ENCODE measurements at places on chromosomes 11 and 22. TPM values are rescaled to one million over a fixed set of nuclear protein-coding genes. Genes with fewer than 3 reads are reported as not detected.

Gene KRTAP5-9
- not detected for total RNA-seq

Gene CNGA4
- not detected for total RNA-seq

GRCh38 chr22:36858966-36859365, 1.8 kb upstream of the NCF4 start:
- DNase-seq: no peak

DNA sequence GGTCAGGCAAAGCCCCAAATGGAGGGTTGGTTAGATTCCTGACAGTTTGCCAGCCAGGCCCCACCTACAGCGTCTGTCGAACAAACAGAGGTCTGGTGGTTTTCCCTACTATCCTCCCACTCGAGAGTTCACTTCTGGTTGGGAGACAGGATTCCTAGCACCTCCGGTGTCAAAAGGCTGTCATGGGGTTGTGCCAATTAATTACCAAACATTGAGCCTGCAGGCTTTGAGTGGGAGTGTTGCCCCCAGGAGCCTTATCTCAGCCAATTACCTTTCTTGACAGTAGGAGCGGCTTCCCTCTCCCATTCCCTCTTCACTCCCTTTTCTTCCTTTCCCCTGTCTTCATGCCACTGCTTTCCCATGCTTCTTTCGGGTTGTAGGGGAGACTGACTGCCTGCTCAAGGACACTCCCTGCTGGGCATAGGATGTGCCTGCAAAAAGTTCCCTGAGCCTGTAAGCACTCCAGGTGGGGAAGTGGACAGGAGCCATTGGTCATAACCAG, 4.7 kb upstream of the TTC36 start:
- peak; percentile 47 for DNase-seq

Gene NRGN
- 21.2 TPM for total RNA-seq

DNA sequence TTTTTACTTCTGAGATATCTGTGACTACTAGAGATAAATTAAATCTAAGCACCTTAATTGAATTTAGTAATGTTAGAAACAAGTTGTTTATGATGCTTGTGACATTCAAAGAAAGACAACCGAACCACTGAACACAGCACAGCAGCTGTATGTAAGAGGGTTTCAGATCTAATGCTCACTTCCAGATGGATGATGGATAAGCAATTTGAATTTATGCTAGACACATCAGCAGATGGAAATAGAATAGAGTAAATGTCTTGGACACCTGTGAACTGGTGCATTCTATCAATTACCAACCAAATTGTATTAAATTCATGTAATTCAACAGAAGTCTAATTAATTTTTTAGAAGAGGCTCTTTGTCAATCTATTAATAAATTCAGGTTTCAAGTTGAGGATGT, 306.3 kb downstream of the CNTN5 start:
- DNase-seq: no peak

Gene C11orf91
- total RNA-seq: not detected

DNA sequence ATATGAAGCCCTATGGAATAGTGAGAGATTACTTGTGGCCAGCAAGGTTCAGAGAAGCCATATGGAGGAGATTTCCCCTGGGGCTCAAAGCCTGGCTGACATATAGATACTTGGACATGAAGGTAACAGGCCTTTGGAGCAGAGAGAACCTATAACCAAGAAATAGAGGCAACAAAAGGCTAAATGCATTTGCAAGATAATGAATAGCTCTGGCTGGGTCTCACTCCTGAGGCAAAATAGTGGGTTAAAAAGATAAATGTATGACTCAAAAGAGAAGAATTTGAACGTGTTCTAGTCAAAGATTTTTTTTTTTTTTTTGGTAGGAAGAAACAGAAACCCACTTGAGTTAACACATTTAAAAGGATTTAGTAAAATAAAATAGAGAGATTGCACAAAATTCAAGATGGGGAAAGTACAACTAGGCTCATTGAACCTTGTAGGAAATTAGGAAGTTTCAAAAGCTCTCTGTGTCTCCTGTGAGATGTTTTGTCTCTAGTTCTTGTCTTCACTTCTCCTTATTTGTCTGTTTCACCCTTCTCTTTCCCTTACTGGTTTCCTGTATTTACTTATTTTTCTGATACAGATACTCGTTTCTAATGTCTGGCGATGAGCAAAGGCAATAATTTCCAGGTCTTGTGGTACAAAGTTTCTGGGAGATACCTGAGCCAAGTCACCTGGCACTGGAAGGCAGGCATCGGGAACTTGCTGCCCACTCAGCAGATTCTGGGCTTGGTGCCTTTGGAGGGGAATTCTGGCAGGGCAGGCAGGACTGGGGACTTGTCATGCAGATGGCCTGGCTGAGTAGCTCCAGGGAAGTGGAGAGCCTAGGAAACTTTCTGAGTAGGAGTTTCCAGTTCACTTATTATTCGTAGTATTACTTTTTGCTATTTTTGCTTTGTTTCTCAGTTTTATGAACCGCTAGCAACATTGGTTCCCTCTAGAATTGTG, 49.2 kb upstream of the SESN3 start:
- DNase-seq: no peak

Gene MAPK1
- 49.9 TPM for total RNA-seq

DNA sequence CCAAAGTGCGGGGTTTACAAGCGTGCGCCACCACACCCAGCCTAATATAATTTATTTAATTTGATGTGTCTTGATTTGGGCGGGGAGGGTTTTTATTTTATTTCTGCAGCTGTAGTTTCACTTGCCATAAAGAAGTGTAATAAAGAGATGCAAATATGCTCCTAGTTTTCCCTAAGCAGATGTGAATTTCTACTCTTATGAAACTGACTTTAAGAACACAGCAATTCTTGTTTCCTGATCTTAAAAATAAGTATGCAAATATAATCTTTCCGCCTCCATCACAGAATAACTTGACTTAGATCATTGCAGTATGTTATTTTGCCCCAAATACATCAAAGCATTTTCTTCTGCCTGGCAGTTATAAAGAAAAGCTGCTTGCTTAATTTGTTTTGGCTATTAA, 4.4 kb downstream of the SPCS2 start:
- no peak for DNase-seq

Gene XRRA1
- total RNA-seq: 10.0 TPM

Gene C22orf42
- not detected for total RNA-seq

- DNase-seq: no peak
These were observed 27.1 kb upstream of the TOP3B start for GRCh38 chr22:22009661-22010060.

GRCh38 chr11:61814958-61815789, 1.6 kb downstream of the FADS1 start:
- peak; percentile 97 for DNase-seq

Gene PRRG4
- total RNA-seq: 4.4 TPM

DNA sequence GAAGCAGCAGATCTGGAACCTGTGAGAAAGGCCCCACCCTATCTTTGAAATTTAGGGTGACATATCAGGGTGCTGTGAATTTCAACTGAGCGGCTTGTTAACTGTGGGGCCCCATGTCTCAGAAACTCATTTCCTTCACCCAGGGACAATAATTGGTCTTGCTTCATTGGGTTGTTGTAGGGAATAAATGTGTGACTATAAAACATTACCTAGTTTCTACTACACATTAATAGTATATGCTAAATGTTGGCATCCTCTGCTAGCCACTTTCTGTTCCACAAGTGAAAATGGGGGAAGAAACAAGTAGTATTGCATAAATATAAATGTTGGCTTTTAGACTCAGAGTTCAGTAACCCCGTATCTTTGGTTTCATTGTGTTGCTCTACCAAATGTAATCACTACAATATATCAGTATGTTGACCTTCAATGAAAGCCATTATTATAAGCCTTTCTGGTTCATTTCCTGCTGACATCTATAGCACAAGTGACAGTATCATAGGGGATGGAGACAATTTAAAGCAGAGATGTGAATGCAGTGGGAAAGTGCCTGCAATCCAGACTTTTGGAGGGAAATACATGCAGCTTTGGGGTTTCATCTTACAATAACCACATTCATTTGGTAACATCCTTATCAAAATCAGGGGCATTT, 905.5 kb upstream of the RAG2 start:
- DNase-seq: no peak

Gene ANO5
- total RNA-seq: not detected

DNA sequence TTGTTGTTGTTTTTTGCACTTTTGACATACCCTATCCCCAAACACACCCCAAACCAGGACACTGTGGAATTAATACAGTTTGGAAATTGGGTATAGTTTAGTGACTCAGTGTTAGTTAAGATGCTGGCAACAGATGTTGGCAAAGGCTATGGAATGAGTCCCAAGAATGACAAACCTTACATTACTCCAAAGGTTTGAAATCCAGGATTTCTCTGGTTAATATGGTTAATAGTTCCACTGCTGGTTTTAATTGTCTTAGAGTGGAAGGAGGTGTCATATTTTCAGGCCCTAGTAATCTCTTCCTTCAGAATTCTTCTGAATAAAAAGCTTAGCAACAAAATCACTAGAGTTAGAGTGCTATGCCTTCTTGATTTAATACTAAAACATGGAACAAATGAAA, 775 bp downstream of the LPXN start:
- DNase-seq: peak; percentile 60

DNA sequence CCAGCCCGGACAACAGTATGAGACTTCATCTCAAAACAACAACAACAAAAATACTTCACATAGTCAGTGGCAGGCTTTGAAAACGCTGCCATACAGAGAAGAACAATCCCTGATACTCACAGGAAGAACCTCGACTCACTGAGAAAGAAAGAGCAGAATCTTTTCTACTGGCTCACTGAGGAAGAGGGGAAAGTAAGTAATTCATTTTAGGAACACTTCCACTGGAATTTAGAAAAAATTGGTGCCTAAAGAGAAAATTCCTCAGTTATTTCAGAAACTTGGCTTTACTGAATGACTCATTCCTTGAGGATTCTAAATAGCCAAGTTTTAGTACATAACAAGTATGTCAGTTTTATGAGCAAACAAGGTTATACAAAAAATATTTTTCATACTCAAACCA, 12.3 kb downstream of the NARS2 start:
- DNase-seq: peak; percentile 74

Data from M059J (cell line).